ENCODE measurements at places on chromosomes 3 and 15. TPM values are rescaled to one million over a fixed set of nuclear protein-coding genes. Genes with fewer than 3 reads are reported as not detected.

The UTS2B gene
- total RNA-seq: not detected

DNA sequence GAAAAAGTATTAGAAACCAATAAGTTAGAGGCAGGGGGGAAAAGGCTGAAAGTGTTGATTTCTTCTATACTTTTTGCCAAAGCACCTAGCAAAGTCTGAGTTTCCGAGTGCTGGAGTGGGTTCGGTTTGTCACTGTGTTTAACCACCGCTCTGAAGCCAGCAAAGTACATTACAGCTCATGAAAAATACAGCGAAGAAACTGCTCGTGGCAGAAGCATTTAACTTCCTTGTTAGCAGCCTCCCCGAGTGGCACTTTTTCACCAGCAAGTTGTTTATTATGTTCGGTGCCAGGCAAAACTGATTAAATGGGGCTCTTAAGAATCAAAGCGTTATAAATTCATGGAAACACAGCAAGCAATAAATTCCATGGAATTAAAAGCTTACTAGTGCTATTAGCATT, 313.6 kb downstream of the FOXP1 start:
- DNase-seq: no peak

- no peak for DNase-seq
These were observed 150.8 kb downstream of the TMEM108 start for GRCh38 chr3:133188996-133189395.

- no peak for DNase-seq
These were observed 228.0 kb upstream of the CGNL1 start for GRCh38 chr15:57148262-57148661.

GRCh38 chr3:114794894-114795630, 352.0 kb downstream of the ZBTB20 start:
- DNase-seq: no peak

DNA sequence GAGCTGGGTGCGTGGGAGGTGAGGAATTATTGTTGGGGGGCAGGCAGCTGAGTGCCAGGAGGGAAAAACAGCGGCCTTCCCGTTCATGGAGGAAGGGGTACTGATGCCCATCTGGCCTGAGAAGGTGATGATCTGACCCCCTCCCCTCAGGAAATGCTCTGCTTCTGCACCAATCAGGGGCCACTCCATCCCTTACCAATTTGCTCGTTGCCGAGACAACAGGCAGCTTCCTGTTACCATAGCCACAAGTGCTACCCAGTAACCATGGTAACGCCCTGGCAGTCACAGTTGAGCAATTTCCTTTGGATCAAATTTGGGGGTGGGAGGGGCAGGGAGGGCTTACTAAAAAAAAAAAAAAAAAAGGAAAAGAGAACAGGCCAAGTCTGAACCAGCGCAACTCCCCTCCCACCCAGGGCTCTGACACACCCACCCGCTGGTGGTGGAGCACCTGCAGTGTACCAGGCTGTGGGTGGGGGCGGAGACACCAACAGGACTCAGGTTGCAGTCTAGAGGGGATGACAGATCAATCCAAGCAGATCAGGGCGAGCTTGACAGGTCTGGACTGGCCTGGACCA, 13.7 kb downstream of the CELF6 start:
- peak; percentile 29 for DNase-seq

GRCh38 chr15:74790080-74790916, 8.4 kb downstream of the CSK start:
- peak; percentile 95 for DNase-seq

GRCh38 chr3:23966328-23966727, 21.2 kb downstream of the NR1D2 start:
- DNase-seq: no peak

Data from RPMI7951 (cell line).